ENCODE measurements at places on chromosomes 5 and 9.

GRCh38 chr5:78592735-78593386 is 55.7 kb downstream of the LHFPL2 start:
- no peak for DNase-seq

GRCh38 chr5:66291771-66292170 is 147.7 kb downstream of the SREK1 start:
- DNase-seq = no peak

DNA sequence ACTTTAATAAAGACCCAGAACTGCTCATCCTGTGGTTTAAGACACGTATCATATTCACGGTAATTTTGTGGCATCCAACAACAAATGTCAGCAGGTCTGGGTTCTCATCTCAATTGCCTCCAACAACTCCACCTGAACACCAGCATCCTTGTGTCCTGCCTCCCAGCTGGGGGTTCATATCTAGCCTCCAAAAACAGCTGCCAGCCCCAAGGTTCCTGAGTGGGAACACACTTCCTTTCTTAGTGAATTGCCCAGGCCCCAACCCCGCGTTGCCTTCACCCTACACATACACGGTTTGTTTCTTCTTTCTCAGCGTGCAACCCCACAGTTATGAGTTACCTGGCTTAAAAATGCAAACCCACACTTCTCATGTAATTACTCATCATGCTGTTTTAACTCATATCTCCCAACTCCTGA is 77.9 kb downstream of the SEMA4D start:
- no peak for DNase-seq

DNA sequence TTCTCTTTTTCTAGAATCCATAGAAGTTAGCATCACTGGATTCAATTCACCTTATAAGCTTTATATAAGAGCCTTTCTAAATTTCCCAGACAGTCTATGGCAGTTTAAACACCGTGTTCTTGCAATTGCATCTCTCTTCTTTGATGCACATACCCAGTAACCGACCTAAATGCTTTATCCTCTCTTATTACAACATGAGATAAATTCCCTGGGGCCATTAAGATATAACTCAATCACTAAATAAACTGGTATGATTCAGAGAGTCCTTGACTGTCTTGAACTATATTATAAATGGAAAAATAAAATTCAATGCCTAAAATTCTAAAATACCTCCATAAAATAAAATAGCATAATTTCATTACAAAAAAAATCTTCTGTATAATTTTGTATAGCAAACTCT is 98.1 kb downstream of the DIRAS2 start:
- no peak for DNase-seq

DNA sequence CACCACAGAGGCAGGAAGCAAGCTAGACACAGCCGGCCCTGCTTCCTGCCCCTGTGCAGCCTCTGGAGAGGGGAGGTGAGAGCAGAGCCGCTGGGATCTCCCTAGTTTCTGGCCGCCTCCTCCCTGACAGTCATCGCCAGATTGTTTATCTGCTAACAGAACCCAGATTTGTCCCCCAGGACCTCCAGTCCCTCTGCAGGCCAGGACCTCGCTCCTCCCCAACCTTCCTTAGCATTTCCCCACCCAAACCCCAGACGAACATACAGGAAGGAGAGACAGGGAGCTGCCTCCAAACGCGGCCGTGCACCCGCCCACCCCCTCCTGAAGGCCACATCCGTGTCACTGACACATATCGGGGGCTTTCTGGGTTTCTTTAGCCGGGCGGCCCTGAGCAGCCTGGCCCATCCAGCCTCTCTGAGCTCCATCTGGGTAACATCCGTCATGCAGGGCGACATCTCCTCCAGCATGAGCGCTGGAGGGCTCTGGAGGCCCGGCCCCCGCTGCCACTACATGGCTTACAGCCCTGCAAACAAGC is 47.5 kb downstream of the DBH start:
- no peak for DNase-seq

GRCh38 chr9:130156672-130157071 is 15.5 kb upstream of the NCS1 start:
- no peak for DNase-seq

- DNase-seq = peak; percentile 39
Measured at GRCh38 chr9:68951879-68952659, 61.8 kb downstream of the PRKACG start.

- no peak for DNase-seq
Measured at GRCh38 chr5:3121813-3122212, 370.3 kb upstream of the IRX2 start.

GRCh38 chr9:134287591-134288491 is 38.4 kb upstream of the RXRA start:
- DNase-seq = no peak

DNA sequence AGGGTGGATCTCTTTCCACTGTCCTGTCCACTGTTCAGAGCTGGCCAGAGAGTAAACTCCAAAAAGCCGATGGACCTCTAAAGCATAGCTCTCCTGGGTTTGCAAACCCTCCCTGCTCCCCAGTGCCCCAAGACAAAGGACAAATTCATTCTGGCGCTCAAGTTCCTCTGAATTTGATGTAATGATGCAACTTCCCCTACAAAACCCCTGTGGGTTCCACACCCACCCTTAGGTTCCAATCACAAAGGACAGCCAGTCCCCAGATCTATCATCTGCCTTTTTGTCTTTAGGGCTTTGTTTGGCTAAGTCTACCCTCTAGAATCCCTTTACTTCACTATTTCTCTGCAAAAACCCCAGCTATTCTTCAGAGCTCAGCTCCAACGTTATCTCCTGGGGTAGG is 57.4 kb upstream of the SLC25A51 start:
- DNase-seq = peak; percentile 35

DNA sequence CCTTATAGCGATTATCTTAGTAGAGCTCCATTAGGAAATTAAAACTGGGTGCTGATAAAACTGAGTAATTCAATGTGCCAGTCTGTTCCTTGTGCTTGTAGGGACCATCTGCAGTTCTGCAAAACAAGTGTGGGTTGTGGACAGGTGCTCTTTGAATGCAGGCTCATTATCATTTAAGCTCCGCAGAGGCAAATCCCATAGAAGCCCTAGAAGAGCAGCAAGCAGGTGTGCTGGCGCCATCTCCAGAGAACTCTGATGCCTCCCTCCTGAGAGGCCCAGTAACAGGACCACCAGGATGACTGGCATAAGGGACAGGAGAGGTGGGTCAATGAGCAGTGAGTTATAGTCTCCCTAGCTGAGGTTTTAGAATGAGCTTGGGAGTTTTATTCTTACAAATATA is 1342.4 kb upstream of the DMAC1 start:
- DNase-seq = no peak

DNA sequence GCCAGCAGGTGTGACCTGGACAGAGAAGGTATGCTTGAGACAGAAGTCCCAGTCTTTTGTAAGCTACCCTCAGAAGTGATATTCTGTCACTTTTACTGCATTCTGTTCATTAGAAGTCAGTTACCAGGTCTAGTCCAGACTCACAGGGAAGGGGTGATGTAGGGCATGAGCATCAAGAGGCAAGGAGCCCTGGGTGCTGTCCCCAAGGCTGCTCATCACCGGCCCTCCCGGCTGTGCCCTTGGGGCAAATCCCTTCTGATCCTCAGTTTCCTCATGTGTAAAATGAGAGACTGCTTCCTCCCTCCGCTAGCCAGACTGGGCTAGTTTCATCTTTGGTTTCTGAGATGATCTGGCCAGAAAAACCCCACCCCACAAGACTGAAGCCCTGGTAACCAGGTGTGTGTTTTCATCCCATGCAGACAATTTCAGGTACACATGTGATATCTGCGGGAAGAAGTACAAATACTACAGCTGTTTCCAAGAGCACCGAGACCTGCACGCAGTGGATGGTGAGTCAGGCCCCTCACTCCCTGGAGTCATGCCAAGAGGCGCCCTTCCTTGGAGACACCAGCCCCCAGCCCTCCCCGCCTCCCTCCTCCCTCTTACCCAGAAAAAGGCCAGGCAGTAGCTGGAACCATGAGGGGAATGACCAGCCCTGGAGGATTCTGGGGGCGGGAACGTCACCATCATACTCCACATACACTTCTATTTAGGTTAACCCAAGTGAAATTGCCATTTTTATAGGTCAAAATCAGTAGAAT is 71.0 kb downstream of the AMBP start:
- DNase-seq = no peak

GRCh38 chr5:124238350-124238749 is 508.1 kb downstream of the ZNF608 start:
- no peak for DNase-seq

DNA sequence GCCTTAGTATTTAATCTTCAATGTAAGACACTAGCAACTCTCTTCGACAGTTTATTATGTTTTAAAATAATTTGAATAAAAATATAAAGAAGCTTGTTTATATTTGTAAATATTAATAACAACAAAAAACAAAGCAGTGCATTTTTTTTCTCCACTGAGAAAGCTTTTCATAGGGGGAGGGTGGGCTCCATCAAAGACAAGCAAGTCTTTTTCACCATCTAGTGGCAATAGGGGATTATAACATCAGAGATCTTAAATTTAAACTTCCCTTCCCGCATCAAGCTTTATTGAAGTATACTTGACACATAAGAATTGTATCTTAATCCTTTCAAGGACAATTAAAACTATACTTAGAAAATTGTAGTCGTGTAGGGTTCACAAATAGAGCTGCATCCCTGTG is 9.3 kb upstream of the OR13F1 start:
- no peak for DNase-seq

DNA sequence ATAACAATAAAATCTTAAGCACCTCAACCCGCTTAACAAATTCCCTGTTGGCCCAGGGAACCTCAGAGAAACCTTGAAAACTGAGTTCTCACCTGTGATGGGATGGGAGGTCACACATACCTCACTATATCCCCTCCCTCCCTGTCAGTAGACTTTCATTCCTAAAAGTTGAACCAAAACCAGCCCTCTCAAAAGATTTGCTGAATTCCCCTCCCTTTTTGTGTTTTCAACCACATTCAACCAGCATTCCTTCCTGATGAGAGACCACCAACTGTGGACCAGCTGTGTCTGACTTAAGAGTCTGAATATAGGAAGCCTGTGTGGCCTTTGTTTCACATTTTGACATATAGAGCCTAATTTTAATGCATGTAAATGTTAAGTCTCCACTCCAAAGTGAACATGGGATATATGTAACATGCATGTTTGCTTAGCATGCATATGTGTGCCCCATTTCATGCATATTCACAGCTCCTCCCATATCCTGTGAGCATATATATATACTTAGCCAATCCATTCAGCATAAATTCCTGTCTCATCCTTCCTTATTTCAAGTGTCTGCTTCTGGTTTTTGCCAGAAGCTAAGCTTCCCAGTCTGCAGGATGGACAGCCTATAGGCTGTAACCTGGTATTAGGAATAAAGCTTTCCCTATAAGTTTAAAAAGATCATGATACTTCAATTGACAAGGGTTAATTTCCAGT is 604.6 kb downstream of the PTPRD start:
- no peak for DNase-seq

DNA sequence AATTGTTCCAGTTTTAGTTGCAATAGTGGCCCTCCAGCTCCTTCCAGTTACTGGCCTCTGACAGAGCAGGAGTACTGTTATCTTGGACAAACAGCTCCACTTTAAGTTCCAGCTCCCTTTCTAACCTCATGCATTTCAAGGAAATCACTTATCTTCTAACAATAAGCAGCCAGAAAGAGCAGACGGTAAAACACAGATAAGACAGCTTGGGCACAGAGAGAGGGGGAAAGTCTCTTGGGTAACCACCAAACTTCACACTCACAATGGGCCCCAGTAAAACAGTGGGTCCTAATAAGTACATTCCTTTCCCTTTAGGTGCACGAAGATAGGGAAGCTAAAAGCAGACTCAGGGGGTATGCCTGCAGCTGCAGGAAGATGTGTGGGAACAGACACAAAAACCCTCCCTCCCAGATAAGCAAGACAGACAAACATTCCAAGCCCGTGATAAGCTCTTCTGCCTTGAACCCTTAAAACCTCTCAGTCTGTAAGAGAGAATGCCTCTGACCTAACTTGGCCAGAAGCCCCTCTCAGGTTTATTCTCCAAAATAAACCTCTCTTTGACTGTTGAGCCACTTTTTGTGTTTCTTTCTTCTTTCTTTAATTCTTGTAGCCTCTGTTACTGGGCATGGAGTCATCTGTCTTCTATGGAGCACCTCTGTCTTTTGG is 30.8 kb downstream of the OR1J1 start:
- DNase-seq = no peak

GRCh38 chr9:30280229-30280900 is 2104.1 kb upstream of the ACO1 start:
- DNase-seq = peak; percentile 5

GRCh38 chr9:75431375-75431774 is 343.1 kb downstream of the OSTF1 start:
- DNase-seq = no peak

- DNase-seq = no peak
Measured at GRCh38 chr5:54693936-54694657, 176.5 kb downstream of the SNX18 start.

- no peak for DNase-seq
Measured at GRCh38 chr9:981491-981898, 5.0 kb downstream of the DMRT3 start.

- no peak for DNase-seq
Measured at GRCh38 chr9:89923961-89924504, 319.2 kb downstream of the GADD45G start.

DNA sequence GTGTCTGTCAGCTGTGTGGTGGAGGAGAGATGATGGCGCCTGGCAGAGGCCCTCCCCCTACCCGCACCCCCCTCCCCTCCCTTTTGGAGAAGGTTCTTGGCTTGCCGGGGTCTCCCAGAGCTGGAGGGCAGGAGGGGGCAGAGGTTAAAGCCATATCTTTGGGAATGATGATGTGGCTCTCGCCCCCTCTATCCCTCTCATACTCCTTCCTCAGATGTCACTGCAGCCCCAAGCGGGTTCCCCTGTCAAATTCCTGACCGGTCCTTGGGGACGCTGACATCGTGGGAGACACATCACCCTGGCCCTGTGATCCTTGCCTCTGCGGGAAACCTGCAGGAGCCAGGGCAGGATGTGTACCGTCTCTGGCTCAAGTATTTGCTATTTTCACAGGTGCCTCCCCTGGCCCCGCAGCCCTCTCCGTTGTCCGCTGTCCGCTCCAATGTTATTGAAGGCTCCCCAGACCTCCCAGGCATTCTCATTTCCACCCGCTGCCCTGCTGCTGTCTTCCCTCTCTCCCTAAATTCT is 109.5 kb downstream of the FOXD1 start:
- no peak for DNase-seq

DNA sequence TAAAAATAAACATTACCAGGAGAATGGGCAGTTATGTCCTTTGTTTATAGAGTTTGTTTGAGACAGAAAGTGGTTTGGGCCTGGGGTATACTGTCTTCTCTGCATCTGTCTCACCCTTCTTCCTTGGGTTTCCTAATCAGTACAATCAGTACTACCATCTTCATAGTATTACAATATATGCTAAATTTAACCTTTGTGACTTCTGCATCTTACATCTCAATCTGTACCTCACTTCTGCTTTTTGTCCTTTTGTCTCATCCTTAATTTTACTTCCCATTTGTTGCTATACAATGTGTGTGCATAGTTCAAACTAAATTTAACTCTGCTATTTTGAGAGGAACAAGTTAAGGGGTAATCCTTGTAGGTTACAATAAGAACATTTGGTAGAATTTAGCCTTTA is 19.6 kb downstream of the FBXO38 start:
- DNase-seq = peak; percentile 11

GRCh38 chr9:138097501-138097991 is 220.0 kb downstream of the CACNA1B start:
- DNase-seq = no peak
